ENCODE measurements at places on chromosomes 12 and 14.

DNA sequence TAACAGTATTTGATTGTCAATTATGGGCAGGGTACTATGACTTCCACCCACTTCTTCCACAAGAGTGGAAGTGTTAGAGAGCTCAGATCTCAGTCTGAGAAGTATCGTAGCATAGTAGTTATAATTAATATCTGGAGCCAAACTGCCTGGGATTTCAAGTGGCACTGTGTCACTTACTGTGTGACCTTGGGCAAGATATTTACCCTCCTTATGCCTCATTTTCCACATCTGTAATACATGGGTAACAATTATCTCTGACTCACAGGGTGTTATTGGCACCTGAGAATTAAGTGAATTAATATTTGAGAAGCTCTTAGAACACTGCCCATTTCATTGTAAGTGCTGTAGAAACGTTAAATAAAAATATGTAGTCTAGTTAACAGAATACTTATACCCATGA is 11.5 kb downstream of the RAB21 start:
- DNase-seq, result no peak

DNA sequence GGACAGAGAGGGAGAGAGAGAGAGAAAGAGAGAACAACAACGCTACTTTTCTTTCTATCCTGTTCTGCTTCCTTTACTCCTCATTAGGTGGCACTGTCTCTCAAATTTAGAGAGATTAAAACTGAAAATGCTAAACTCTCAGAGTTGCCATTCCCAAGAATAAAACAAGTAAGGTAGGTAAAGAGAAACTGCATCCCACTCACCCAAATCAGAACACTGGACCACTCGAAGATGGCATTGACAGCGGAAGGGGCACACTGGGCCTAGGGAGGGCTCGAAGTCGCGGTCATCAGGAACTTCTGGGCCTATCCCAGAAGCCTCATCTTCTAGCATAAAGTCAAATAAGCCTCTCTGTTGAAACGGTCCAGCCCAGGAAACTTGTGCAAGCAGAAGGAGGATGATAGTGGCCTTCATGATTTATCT is 4.5 kb downstream of the DCN start:
- DNase-seq, result peak; percentile 76

- no peak for DNase-seq
These were observed 8.1 kb downstream of the LGR5 start for GRCh38 chr12:71447691-71448132.

DNA sequence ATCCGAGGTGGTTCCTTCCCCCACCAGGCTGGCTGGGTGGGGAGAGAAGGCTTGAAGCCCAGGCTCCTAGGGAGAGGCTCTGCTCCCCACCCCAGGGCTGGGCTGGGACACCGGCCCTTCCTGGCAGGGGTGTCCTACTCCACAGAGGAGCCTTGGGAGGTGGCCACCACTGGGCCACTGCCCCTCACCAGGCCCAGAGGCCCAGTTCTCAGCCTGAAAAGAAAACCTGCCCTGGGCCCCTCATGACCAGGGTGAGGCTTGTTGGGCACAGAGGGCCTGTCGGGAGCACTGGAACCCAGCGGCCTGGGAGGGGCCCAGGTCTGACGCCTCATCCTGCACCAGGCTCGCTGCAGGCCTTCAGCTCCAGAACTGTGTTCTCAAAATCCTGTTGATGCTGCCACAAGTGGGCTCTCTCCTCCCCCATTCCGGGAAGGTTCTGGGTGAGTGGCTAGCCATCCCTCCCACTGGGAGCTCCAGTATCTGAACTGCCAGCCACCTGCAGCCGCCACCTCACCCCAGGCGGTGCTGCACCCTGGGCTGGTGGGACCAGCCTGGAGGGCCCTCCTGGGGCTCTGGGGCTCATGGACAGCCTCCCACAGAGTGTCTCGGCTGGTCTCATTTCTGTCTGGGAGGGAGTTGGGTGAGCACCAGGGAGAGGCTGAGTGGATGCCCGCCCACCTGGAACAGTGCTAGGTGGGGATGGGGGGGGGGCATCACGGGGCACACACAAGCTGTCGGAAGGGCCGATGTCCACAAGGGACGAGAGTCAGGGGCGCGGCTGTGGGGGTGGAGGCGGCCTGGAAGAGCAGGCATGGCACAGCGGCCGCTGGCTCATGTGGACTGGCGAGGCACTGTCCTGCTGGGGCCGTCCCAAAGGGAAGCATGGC is 11.8 kb downstream of the BAG5 start:
- DNase-seq, result no peak

DNA sequence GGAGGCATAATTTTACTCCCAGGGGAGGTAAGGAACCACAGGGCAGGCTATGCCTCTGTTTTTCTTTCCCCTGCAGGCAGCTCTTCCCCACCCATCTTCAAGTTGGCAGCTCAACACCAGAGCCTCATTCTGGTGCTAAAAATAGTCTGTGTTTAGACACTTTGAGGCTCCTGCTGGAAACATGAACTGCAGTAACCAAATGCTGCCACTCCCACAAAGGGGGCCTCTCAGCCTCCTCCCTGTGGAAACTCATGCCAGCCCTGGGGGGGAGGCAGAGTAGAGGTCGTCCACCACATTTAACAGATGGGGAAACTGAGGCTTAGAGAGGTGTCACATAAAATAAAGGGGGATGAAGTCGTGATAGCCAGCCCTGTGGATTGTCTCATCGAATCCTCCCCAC is 61.4 kb downstream of the WSCD2 start:
- no peak for DNase-seq

GRCh38 chr14:99612738-99613330 is 8.8 kb upstream of the CCDC85C start:
- DNase-seq, result peak; percentile 73

DNA sequence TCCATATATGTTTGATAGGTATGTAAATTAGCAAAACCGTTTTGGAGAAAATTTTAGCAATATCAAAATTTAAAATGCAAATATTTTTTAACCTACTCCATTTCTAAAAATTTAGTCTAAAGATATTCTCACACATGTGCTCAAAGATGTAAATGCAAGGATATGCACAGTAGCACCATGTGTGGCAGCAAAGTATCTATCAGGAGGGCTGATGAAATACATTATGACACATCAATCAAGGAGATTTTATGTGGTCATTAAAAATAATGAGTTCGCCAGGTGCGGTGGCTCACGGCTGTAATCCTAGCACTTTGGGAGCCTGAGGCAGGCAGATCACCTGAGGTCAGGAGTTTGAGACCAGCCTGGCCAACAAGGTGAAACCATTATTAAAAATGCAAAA is 8.0 kb upstream of the C1R start:
- no peak for DNase-seq

- DNase-seq, result no peak
These were observed 60.6 kb downstream of the ARL6IP4 start for GRCh38 chr12:123041042-123041531.

DNA sequence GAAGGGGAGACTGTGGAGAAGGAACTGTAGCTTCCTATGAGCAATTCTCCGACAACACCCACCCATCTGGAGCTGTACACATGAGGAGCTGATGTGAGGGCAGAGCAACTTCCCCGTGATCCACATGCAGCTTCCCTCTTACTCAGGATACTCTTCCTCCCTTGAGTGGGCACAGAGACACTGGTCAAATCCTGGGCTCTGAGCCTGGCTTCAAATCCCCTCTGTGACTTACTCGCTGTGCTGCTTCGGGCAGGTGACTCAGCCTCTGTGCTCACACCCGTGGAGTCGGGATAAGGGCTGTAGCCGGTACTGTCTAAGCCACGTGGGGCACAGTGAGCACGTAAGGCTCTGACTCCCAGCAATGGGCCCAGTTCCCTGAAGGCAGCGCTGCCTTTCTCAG is 31.1 kb downstream of the ZFYVE21 start:
- peak; percentile 42 for DNase-seq

DNA sequence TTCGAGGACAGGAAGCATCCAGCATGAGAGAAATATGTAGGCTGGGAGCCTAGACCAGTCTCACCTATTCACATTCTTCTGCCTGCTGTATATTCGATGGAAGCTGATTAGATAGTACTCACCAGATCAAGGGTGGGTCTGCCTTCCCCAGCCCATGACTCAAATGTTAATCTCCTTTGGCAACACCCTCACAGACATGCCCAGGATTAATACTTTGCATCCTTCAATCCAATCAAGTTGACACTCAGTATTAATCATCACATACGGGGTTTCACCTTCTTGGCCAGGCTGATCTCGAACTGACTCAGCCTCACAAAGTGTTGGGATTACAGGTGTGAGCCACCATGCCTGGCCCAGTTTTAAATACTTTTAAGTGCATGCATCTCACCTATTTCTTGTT is 30.5 kb upstream of the SLC10A1 start:
- DNase-seq, result no peak

- DNase-seq, result no peak
These were observed 144.7 kb upstream of the BTG1 start for GRCh38 chr12:92290350-92290695.

DNA sequence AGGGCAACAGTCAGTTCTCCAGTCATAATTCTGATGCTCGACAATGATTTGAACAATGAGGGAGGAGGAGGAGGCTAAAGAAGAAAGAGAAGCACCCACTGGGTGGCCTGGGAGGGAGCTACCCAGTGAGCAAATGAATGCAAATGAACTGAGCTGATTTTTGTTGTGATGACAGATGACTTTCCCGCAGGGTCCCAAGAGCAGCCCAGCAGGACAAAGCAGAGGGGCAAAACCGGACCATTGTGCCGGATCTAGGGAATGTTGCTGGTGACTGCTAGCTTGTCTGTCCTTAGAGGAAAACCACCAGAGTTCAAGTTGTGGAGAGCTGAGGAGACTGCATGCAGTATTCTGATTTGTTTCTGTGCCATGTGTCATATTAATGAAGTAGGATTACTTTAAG is 162.8 kb downstream of the MON2 start:
- no peak for DNase-seq

DNA sequence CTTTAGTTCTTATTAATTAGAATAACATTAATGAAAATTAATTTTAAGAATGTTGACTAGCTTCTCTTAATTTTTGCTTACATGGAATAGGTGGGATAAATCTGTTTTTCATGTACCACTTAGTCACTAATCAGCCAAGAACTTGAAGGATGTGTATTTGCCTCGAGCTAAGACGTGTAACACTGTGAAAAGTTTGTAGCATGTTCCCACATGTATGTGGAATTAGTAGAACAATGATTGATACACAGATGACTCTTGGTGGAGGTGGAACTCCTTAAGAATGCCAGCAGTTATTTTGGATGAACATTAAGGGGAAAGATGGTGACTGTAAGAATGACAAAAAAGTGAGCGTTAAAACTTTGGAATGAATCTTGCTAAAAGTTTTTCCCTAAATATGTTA is 435.7 kb upstream of the MDGA2 start:
- no peak for DNase-seq

GRCh38 chr14:61475316-61475715 is 153.9 kb downstream of the PRKCH start:
- DNase-seq, result peak; percentile 87

DNA sequence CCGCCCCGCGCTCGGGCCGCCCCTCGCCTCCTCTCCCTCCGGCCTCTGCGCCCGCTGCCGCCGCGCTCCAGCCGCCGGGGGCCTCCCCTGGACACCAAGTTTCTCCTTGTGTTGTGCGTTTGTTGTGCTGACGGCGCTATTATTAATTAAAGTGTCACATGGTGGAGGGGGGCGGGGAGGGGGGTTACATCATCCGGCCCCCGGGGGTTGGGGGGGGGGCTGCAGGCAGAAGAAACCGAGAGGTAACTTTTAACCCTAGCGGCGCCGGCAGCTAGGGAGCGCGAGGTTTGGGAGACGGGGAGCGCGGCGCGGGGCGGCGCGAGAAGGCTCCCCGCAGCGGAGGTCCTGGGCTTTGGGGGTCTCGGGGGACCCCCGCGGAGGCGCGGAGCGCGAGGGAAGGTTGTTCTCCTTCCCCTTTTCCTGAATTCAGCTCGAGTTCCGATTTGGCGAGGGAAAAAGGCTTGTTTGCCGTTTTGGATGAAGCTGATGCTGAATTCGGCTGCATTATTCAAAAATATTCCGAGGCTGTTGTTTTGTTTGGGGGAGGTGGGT is at the start of gene HRK:
Gene HRK (minus strand): TSS at position 117 of the 552 bp plus-strand sequence. CDS start 134 bp downstream, outside the sequence.
- no peak for DNase-seq

DNA sequence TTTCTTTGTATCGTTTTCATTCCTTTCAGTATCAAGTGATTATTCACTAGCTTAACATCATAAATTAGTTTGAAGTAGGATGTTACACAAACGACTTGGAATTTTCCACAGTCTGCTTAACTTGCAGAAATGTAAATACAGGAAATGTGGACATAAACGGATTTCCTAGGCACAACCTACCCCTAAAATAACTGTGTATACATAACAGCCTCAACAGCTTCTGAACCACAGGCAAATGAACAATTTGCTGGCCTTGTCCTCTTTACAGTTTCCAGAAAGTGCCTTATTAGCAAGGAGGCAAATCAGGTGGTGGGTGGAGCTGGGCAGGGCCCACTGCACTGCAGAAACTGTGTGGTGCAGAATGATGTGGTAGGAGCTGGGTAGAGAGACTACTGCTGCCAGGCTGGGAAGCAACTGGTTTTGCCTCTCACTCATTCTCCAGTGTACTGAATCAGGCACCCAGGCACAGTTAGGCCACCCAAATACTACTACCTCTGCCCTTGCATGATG is 14.1 kb downstream of the DRAM1 start:
- peak; percentile 65 for DNase-seq

DNA sequence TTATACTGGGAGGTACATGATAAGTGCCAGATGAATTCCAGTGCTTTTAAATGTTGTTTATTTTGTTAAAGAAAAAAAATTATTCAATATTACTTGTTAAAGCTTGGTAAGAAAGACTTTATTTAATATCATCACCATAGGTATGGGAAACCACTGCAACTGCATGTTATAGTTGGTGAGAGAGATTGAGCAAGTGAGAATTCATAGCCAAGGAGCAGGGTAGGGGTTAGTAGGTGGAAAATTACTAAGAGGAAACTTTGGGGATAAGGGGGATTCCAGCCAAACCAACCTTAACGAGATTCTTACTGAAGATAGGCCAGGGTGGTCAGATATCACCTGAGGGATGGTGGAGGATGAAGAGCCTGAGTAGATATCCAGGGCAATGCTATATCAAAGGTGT is 38.4 kb downstream of the SLC16A7 start:
- DNase-seq, result no peak

DNA sequence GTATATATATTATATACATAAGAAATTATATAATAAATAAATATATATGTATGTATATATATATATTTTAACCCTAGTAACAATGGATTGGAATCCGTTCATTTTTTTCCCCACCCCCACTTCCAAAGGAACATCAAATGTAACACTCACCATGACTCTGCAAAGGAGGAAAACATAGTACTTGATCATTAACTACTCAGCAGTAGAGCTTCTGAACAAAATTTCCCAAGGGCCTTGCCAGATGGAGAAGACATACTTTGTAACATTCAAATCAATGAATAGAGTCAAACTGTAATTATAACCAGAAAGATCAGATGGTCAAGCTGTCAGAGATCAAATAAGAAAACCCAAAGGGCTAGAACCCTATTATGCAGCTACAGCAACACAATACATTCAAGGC is 126.0 kb upstream of the CNTN1 start:
- DNase-seq, result no peak

DNA sequence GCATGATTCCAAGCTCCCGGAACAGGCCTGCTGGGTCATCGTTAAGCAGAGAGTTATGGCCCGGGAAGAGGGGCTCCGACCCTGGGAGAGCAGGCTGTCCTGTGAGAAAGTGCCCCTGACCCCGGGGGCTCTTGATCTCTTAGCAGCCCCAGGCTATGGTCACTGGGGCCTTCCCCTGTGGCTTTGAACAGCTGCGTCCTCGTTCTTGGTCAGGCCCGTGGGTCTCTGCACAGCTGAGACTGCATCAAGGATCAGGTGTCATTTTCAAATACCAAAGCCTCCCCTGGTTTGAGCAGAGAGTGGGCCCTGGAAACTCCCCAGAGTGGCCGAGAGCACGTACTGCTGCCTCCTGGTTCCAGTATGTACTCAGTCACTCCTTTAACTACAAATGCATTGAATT is 114.8 kb downstream of the ESRRB start:
- DNase-seq, result no peak

- DNase-seq, result no peak
These were observed 359.4 kb downstream of the TMEM121 start for GRCh38 chr14:105885561-105886320.

All from fibroblast of the aortic adventitia (primary cell).